Adipose tissue (tissue), 3 donors: ENCODE measurements at places on chromosomes 13 and 19. TPM values are rescaled to one million over a fixed set of nuclear protein-coding genes. Genes with fewer than 3 reads are reported as not detected.

PIK3R2 gene
- 1.4 TPM for polyA plus RNA-seq

FAAP24 gene
- polyA plus RNA-seq, result 2.6 TPM

ATXN8OS gene
- polyA plus RNA-seq, result not detected

NALCN gene
- 0.09 TPM for polyA plus RNA-seq

S1PR5 gene
- 0.12 TPM for polyA plus RNA-seq

GSX1 gene
- polyA plus RNA-seq, result not detected

SYNGR4 gene
- polyA plus RNA-seq, result not detected

TMEM221 gene
- polyA plus RNA-seq, result 0.06 TPM

ZNF112 gene
- 0.86 TPM for polyA plus RNA-seq

SIGLEC9 gene
- polyA plus RNA-seq, result 4.3 TPM

ZNF420 gene
- 4.0 TPM for polyA plus RNA-seq

WDR88 gene
- polyA plus RNA-seq, result not detected

ICAM1 gene
- polyA plus RNA-seq, result 134 TPM

GPR183 gene
- polyA plus RNA-seq, result 9.8 TPM

ZNF229 gene
- polyA plus RNA-seq, result 1.3 TPM

CEACAM5 gene
- polyA plus RNA-seq, result 0.90 TPM

FBXO17 gene
- polyA plus RNA-seq, result 25.8 TPM

ZNF43 gene
- polyA plus RNA-seq, result 4.0 TPM

FSD1 gene
- 0.12 TPM for polyA plus RNA-seq

COL5A3 gene
- polyA plus RNA-seq, result 43.2 TPM

ATP1A3 gene
- not detected for polyA plus RNA-seq

CEACAM21 gene
- 0.95 TPM for polyA plus RNA-seq

TGFBR3L gene
- 1.0 TPM for polyA plus RNA-seq

URAD gene
- polyA plus RNA-seq, result not detected

LILRB2 gene
- 14.6 TPM for polyA plus RNA-seq

ZNF527 gene
- 5.5 TPM for polyA plus RNA-seq

ACER1 gene
- 0.04 TPM for polyA plus RNA-seq

JSRP1 gene
- 0.56 TPM for polyA plus RNA-seq
